ENCODE measurements at places on chromosomes 6 and 20.

DNA sequence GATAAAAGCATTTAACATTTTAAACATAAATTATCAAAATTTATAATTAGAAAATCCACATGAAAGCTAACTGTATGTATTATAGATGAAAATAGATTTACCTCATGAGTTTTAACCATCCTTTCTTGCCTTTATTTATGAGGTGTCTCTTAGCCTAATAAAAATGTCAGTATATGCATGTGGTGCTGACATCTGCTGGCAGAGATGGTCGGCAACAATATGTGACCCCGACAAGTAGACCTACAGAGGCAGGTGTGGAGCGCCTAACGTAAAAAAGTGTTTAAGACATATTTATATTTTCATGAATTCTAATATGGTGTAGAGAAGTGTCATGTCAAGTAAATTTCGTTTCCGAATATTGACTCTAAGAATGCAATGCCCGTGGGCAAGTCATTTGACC is 149.0 kb upstream of the FUT9 start:
- no peak for DNase-seq

DNA sequence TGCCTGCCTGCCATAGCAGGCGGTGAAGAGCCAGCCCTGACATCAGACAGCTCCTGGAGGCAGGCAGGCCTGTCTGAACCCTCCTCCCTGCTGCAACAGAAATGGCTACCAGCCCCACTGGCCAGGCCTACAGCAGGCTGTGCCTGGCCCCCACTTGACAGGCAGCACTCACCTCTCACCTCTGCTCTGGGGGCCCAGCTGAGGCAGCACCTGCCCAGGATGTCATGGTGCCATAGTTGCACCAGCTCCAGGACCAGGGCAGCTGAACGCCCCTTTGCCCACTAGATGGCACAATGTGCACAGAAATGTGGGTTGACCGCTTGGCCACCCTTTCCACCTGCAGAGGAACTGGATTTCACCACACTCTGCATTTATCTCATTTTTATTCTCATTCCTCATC is 30.6 kb downstream of the MRPL14 start:
- peak; percentile 45 for DNase-seq

DNA sequence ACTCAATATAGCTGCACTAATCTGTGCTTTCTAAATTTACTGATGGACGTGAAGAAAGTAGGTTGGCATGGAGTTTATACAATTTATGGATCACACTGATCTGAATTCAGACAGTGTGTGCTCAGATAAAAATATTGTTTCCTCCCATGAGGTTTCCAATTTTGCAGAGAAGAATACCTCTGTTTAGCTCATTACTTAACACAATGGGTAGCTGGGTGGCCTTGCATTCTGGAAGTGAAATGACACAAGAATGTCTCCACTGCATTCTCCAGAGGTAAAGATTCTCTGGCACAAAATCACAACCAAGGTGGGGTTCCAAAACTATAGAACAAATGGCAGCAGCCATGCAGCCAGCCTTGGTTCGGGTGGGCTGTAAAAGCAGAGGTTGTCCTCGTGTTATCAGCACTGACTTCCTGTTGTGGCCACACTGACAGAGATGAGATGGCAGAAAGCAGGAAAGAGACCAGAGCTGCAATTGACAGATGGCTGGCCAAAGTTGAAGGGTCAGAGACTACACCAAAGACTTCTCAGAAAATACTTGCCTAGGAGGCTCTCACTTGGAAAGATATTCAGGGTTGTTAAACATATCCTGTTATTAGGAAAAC is 50.2 kb downstream of the HDAC2 start:
- no peak for DNase-seq

DNA sequence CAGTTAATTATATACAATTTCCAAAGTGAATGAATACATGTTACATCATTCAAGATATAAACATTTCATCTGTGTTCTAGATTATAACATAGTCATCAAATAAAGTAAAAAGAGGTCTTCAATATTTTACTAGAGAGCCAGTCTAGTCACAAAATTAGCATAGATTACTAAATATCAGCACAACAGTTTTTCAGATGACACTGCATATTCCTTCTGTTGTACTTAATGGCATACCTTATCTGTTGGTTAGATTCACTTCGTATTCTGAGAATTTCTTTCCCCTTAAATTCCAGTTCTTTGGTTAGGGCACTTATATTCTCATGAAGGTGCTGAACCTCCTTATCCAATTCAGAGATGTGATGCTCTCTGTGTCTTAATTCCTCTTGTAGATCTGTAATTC is 39.8 kb upstream of the MCM9 start:
- no peak for DNase-seq

DNA sequence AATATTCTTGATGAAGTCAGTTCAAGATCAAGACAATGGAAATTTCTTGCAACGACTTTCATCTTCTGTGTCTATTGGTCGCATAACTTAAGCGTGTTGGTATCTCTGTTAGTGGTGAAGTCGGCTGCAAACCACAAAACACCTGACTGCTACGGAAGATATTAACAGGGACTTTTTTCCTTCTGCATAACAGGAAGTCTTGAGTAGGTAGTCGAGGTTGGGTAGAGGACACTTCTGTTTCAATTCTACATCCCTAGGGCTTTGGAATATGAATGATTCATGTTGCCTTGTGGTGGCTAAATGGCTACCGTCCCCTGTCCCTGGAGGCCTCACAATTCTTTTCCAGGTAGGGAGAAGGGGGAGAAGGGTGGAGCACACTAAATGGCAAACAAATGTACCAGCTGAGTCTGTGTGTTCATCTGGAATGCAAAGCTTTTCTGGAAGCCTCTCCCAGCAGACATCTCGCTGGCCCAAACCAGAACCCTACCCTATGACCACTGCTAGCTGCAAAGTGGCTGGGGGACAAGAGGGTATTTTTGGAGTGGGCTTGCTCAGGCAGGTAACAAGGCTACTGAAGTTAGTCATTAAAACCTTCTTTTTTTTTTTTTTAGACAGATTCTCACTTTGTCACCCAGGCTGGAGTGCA is 34.6 kb upstream of the NKX2-2 start:
- no peak for DNase-seq

- DNase-seq: no peak
These were observed 150.1 kb downstream of the SASH1 start for GRCh38 chr6:148492654-148493290.

DNA sequence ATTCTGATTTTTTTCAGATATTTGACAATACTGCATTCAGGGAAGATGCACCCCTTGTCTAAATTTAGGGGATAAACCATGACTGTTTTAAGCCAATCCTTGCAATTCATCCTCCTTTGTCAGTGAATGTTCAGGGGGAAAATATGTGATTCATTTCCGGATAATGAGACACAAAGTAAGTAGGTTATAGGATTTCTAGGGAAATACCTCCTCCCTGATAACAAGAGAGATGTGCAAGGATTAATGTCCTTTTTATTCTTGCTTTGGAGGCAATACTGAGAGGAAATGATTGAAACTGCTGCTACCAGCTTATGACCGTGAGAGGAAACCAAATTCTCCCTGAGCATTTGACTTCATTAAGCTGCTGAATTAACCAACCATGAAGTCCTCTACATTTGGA is 161.3 kb upstream of the EYA4 start:
- no peak for DNase-seq

All from stimulated activated CD4-positive, alpha-beta T cell treated with anti-CD3 and anti-CD28 coated beads, Interleukin-12 subunit alpha, Interleukin-12 subunit beta, amount 100 ng/mL, for 24 hours (primary cell).